ENCODE measurements at places on chromosomes 7 and 10.

GRCh38 chr10:69474742-69475432, 23.6 kb downstream of the TSPAN15 start:
- DNase-seq, result no peak

DNA sequence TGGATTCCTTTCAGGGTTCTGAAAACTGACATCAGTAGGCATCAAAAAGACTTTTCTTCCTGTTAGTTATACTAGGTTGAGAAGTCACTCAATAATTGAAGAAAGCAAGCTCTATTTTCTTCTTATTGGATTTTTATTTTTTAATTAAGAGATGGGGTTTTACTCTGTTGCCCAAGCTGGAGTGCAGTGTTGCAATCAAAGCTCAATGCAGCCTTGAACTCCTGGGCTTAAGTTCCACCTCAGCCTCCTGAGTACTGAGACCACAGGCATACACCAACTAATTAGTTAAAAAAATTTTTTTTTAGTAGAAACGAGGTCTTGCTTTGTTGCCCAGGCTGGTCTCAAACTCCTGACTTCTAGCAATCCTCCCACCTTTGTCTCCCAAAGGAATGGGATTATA, 28.0 kb downstream of the PIP4K2A start:
- no peak for DNase-seq

- DNase-seq, result no peak
Measured at GRCh38 chr10:96984541-96985131, 152.5 kb downstream of the LCOR start.

GRCh38 chr10:11168423-11169090, 150.9 kb downstream of the CELF2 start:
- no peak for DNase-seq

DNA sequence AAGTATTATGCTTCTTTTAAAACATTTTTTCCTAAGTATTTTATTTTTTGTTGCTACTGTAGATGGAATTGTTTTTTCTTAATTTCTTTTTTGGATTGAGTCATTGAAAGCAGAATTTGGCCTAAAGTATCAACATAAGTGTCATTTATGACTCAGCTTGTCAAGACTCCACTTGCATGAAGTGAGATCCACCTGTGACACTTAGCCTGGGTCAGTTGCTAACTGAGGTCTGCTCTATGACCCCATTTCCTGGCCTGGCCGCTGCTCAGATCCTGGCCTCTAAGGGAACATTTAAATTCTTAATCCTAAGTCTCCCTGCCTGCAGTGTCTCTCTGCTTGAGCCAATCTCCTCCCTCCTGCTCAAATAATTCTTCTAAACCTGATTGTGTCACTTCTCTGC, 35.5 kb downstream of the TMEM270 start:
- no peak for DNase-seq

DNA sequence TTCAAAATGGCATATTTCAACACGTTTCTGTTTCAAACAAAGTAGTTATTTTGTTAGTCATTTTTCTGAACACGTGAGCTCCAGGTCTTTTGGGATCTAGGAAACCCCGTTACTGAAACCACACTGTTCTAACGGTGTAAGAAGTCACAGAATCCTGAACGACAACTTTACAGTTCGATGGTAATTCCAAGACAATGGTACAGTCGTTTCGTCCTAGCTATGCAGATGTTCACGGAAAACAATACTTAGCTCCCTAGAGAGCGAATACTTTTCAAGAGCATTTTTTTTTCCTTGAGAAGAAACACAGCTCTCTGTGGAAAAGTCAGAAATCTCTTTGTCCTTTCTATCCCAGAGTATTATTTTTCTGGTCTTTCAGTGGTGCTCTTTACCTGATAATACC, 254.1 kb downstream of the ADARB2 start:
- no peak for DNase-seq
